ENCODE measurements at places on chromosomes 7 and 10.

GRCh38 chr7:159329818-159330378 lies 185.2 kb upstream of the VIPR2 start:
- DNase-seq, result no peak

GRCh38 chr7:92534572-92534971 lies 6.0 kb downstream of the RBM48 start:
- DNase-seq, result no peak

DNA sequence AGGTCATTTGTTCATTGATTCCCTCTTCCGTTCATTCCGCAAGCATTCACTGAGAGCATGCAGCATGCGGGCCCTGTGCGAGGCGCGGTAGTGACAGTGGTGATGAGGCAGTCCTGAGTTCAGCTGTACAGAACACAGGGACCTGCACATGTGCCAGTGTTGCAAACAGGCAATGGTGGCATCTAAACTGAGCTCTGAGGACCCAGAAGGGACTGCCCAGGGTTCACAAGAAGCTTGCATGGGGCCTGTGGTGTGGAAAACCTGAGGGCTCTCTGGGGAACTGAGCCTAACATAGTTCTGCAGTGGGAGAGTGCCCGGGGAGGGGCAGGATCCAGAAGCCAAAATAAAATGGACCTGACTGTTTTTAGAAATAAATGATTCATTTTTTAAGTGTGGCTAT lies 13.2 kb downstream of the ZNF488 start:
- no peak for DNase-seq

DNA sequence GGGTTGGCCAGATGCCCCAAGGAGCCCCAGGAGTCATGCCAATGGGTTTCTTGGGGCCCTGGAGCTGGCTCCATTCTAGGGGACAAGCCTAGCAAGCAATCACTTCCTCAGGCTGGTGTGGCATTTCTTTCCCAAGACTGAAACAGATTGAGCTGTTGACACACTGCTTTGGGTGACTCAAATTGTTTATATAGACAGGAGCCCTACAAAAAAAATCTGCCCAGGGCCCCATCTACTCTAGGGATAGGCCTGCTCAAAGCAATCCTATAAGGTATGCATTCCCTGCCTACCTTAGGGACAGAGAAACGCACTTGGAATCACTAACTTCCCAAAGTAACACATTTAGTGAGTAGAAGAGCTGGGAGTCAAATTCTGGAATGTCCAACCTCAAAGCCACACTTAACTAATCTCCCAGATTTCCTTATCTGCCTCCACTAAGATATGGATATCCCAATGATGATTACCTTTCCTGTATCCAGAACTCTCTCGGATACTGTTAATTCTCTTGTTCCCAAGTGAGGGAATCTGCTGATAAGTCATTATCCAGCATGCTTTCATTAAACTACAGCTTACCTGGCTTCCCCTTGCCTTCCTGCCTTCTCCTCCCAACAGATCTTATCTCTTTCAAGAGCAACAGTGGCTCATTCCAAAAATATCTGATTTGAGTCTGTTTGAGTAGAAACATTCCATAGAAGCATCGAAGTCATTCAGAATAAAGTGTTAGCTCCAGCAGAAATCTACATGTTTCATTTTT lies 3.1 kb downstream of the ABLIM1 start:
- DNase-seq, result no peak

- DNase-seq, result no peak
These were observed 70.4 kb downstream of the DOCK4 start for GRCh38 chr7:112135815-112136214.

DNA sequence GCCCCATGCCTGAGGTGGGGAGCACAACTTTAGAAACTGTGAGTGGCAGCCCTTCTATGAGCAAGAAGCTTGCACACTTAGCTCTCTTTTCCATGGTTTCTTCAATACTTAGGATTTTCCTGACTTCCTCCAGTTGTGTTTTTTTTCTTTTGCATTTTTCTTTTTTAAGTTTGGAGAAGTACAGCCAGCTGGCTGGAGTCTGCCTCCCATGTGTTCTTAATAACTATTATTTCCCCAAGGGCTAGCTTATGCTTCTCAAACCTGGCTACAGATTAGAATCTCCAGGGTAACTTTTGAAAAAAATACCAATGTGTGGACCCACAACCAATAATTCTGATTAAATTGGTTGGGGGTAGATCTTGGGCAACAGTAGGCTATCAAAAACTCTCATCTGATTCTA lies 37.4 kb upstream of the MEOX2 start:
- no peak for DNase-seq

DNA sequence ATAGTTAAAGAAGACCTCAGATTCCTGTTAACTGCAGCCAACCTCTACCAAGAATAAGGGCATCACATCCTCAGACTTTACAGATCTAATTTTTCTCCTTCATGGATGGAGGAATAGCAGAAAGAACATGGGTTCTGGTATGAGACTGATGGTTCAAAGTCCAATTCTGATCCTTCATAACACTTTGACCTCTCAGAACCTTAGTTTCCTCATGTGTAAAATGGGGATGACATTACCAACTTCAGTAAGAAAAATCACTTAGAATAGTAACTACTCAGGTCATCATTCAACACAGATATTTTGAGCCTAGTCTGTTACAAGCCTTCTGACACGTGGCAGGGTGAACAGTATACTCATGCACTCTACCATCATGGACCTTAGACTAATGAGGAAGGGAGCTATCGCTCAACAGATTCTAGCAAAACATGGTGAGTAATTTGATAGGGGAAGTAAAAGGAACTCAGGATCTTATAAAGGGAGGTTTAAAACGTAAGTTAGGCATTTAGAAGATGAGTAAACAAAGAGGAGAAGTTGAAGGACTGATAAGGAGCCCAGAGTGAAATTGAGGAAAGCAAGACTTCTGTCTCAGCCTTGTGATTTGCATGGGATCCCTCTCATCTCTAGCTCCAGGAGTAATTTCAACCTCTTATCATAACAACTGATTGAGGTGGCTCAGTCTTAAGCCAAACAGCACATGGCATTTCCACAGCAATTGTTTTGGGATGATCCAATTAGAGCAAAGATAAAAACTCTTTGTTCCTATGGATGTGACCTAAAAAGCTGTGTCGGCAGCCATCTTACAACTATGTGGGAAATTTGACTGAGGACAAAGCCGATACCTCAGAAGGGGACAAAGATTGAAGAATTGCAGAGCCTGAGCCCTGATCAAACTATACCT lies 69.2 kb upstream of the TCF7L2 start:
- no peak for DNase-seq

Measured in NCI-H1105 (cell line).